ENCODE measurements at places on chromosomes 3 and 15. TPM values are rescaled to one million over a fixed set of nuclear protein-coding genes. Genes with fewer than 3 reads are reported as not detected.

Gene ITGA11
- 16.8 TPM for total RNA-seq

Gene CFAP20DC
- 5.4 TPM for total RNA-seq

Gene FBXO45
- total RNA-seq, result 3.2 TPM

Gene DENND6A
- 7.9 TPM for total RNA-seq

Gene KNG1
- not detected for total RNA-seq

Gene CHRNA7
- not detected for total RNA-seq

Gene PEX5L
- not detected for total RNA-seq

Gene GOLGA6A
- not detected for total RNA-seq

Gene ERICH6
- not detected for total RNA-seq

Gene DHFR2
- 2.6 TPM for total RNA-seq

Gene PARP3
- total RNA-seq, result 13.4 TPM

Gene SH2D7
- not detected for total RNA-seq

Gene FOXL2
- not detected for total RNA-seq

Gene CGNL1
- total RNA-seq, result 10.2 TPM

Gene RNU5B-1
- total RNA-seq, result not detected

Gene CACNA2D3
- total RNA-seq, result not detected

Gene TBL1XR1
- total RNA-seq, result 121 TPM
